ENCODE measurements at places on chromosomes 4 and X.

- DNase-seq = no peak
These were observed 107.6 kb downstream of the LARP1B start for GRCh38 chr4:128168701-128169100.

DNA sequence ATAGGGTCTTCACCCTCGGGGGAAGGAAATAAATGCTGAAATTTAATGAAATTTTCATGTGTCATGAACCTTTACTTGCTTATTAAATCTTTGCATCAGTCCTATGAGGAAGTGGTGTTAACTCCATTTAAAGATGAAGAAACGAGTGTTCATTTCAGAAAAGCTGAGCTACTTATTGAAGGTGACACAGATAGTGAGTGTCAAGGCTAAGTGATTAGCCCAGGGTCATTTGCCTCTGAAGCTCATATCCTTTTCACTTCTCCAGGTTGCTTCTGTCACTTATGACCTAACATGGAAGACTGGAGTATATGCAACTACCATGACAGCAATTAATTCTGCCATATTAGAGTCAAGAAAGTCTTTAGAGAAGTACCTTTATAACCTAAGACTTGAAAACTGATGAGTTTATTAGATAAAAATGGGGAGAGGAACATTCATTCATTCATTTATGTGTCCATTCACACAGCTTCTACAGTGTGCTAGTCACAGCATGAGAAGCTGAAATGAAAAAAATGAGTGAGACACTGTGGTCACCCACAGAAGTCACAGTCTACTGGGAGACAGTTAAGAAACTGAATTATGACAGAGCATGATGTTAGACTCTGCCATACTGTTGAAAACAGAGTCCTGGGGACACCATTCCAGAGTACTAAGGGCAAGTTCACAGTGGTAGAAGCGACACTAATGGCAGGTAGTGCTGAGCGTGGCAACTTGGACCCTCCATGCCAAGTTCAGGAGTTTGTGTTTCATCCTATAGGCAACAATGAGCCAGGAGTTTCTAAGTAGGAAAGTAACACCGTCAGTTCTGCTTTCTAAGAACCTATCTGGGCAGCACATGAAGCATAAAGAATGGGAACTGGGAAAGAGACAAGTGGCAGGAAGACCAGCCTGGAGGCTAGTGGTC, 21.3 kb downstream of the ALPK1 start:
- DNase-seq = no peak

DNA sequence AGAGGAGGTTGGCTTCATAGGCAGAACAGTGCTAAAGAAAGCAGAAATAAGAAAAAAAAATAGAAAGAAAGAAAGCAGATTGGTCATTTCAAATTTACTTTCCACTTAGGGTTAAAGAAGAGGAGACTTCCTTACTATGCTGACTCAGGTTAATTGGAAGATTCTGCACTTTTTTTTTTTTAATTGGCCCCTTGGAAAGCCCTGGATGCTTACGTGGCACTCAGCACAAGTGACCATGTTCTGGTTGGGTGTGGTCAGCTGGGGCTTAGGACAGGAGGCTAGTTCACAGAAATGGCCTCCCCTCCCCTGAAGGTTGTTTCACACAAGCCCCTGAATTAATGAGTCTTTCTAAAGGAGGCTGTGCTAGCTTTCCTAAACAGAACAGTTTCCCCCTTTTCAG, 14.5 kb downstream of the MAGEA9B start:
- DNase-seq = no peak

- no peak for DNase-seq
These were observed 94.9 kb upstream of the GEMIN8 start for GRCh38 chrX:14124562-14124961.

GRCh38 chr4:111813555-111814140, 331.6 kb upstream of the FAM241A start:
- no peak for DNase-seq
